Thyroid gland (tissue), 4 donors: ENCODE measurements at places on chromosomes 3 and 15. TPM values are rescaled to one million over a fixed set of nuclear protein-coding genes. Genes with fewer than 3 reads are reported as not detected.

GATA2 gene
- 7.1 TPM for total RNA-seq

DNA sequence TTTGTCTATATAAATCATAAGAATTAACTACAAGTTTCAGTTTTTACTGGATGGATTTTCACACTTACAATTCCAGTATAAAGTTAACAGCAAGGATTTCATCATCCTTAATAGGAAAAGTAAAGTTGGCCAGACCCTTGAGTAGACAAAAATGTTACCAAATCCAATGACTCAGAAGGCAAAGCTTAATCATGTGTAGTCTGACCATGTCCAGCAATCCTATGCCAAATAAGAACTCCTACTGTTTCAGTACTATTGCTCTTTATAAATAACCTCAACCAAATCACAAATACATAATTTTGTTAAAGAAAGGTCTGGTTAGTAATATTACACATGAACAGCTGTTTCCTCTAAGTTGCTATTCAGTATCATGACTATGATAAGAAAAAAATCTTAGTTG is 35.0 kb downstream of the PLOD2 start:
- H3K27ac ChIP-seq, result peak overlapping the region; percentile 32
- no peaks in the 10 kb centered on the region for H3K27me3 ChIP-seq
- no peak overlapping the region for H3K4me3 ChIP-seq
- DNase-seq, result no peak
- peaks cover under 1% of the 10 kb centered on the region for H3K36me3 ChIP-seq

GALNT15 gene
- 45.2 TPM for total RNA-seq

GOLGA8K gene
- 2.9 TPM for total RNA-seq

DNA sequence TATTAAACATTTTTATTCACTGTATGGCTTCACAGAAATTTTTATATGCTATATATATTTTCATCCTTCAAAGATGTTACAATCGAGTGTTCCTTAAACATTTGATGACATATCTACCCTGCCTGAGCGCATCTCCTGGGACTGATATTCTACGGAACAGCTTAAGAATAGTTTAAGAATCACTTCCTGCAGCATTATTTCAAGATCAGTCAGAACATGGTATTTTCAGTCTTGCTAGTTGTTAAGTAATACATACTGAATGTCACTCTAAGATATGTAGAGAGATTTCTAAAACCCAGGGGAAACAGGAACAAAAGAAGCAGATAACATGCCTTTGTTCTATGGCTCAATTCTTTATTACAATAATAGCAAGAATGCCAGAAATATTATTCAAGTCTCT is 8.7 kb downstream of the COL8A1 start:
- H3K36me3 ChIP-seq, result no peaks in the 10 kb centered on the region
- peaks cover 42% of the 10 kb centered on the region for H3K4me1 ChIP-seq
- peak overlapping the region; percentile 94 for H3K27ac ChIP-seq

GRCh38 chr3:129025691-129026435 is 24.8 kb downstream of the EFCC1 start:
- H3K36me3 ChIP-seq, result no peaks in the 10 kb centered on the region
- H3K27me3 ChIP-seq, result no peaks in the 10 kb centered on the region

EID1 gene
- total RNA-seq, result 213 TPM

DNA sequence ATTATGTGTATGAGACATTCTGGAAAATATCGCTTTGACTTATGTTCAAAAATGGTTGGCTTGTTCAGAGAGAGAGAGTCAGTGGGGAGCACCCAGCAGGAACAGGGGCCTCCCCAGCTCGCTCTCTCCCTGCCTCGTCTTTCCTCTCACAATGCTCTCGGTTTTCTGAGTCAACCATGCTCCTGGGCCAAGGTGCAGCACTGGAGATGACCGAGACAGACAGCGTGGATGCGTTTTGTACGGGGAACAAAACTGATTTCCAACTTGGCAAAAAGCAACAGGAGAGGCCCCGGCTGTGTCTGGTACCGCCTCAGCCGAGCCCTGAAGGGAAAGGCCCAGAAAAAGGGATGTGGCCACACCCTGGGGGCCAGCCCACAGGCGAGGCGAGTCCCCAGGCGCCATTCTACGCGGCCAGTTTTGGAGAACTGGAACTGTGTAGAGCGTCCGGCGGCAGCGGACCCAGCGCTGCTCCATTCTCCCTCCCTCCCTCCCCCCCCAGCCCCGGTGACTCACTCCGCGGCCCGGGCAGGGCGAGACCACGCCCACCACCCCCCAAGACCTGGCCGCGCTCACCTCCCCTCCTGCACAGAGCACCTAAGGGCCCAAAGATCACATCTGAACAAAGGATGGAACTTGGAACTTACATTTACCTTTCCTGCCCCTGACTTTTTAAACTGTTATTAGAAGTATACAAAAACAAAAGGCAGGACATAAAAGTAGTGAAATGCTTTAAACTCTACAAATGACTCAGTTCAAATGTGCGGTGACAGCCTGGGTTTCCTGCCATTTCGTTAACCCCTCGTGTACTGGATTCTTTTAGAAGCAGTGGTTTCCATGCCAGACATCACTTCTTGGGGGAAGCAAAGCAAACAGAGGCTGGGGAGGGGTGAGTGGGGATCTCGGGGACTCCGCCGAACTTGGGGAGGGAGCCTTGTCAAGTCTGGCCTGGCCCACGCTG is 12.7 kb downstream of the ATP10A start:
- no peaks in the 10 kb centered on the region for H3K4me1 ChIP-seq
- peak; percentile 65 for DNase-seq
- H3K27ac ChIP-seq, result peak overlapping the region; percentile 78
- H3K4me3 ChIP-seq, result peak overlapping the region; percentile 18

ARGFX gene
- not detected for total RNA-seq

DNA sequence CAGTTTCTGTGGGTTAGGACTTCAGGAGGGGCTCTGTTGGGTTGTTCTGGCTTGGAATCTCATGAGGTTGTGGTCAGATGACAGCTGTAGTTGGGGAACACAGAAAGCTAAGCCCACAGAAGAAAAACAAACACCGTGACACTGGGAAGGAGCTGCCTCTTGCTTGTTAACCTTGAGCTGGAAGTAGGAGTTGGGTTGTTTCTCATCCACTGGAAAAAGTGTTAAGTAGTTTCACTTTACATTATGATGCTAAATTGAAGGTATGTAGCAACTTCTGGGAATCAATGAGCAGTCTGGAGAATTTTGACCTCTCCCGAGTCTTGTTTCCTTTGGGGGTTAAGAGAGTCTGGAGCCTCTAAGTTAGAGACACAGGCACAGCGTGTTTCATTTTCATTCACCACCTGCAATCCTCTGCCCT is 20.4 kb downstream of the HACD3 start:
- peaks cover 6% of the 10 kb centered on the region for H3K4me1 ChIP-seq
- no peaks in the 10 kb centered on the region for H3K27me3 ChIP-seq
- no peaks in the 10 kb centered on the region for H3K36me3 ChIP-seq
- H3K27ac ChIP-seq, result no peak overlapping the region
- H3K4me3 ChIP-seq, result no peak overlapping the region
- no peak for DNase-seq

NCKIPSD gene
- 21.6 TPM for total RNA-seq

DNA sequence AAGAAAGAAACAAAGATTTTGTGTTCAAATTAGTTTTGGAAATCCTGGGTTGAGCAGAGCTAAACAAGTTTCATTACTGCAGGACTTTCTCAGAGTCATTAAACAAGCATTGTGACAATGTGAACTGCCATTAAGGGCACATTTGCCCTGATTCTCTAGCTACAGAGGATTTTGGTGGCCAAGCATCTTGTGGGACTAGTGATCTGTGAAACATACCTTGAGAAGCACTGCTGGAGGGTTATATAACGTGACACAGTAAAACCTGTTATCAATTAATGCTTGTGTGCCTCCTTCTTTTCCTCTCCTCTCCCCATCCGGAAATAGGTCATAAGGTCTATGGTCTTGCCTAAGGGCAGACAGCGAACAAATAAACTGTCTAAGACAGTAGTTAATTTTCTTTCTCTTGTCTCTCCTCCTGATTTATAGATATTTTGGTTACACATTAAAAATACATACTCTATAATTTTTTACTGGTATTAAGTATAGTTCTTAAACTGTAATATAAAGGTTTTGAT is 167.3 kb upstream of the NANOGP8 start:
- H3K4me3 ChIP-seq, result no peak overlapping the region
- H3K36me3 ChIP-seq, result no peaks in the 10 kb centered on the region
- H3K27ac ChIP-seq, result no peak overlapping the region
- no peaks in the 10 kb centered on the region for H3K4me1 ChIP-seq
- DNase-seq, result no peak

SOX14 gene
- not detected for total RNA-seq

DNA sequence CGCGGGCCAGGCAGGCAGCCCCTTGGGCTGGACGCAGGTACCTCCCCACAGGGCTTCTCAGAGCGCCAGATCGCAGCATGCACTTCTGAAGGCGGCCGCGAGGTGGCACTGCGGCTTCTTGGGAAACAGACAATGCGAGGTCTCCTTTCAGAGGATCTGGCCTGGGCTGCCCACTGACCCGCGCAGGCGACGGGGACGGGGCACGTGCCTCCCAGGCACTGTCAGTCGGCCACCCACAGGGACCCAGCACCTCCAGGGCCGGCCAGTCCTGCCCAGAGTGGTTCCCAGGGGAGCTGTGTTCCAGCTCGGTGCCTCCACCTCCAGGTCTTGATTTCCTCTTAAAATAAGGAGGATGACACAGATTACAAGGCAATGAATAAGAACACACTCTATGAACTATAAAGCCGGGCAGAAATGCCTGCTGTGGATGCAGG is 24.4 kb upstream of the TXNRD3 start:
- no peaks in the 10 kb centered on the region for H3K27me3 ChIP-seq
- peak; percentile 89 for DNase-seq
- no peak overlapping the region for H3K4me3 ChIP-seq

DNA sequence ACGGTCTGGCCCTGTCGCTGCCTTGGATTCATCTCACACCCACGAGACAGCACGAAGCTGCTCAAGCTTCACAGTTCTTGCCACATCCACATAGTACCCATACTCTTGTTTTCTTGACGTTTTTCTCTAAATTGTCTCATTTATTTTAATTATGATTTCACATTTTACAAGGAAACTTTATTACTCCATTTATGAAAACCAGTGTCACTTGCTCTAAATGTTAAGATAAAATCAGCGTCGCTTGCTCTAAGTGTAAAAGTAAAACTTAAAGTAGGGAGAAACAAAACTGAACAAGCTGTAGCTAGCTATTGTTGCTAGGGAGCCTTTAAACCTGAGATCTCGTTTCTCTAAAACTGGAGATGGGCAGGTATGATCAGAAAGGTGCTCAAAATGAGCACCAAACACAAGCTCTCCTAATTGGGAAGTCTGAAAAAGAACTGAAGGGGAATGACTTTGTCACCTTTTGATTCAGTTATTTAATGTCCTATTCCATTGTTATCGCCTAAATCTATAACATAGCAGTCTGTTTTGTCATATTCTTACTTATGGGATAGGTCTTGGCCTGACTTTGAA is 680 bp downstream of the IFT122 start:
- H3K36me3 ChIP-seq, result no peaks in the 10 kb centered on the region
- H3K27ac ChIP-seq, result peak overlapping the region; percentile 95
- peak overlapping the region; percentile 79 for H3K4me3 ChIP-seq
- H3K4me1 ChIP-seq, result peaks cover 24% of the 10 kb centered on the region
- H3K27me3 ChIP-seq, result no peaks in the 10 kb centered on the region
- DNase-seq, result no peak

DNA sequence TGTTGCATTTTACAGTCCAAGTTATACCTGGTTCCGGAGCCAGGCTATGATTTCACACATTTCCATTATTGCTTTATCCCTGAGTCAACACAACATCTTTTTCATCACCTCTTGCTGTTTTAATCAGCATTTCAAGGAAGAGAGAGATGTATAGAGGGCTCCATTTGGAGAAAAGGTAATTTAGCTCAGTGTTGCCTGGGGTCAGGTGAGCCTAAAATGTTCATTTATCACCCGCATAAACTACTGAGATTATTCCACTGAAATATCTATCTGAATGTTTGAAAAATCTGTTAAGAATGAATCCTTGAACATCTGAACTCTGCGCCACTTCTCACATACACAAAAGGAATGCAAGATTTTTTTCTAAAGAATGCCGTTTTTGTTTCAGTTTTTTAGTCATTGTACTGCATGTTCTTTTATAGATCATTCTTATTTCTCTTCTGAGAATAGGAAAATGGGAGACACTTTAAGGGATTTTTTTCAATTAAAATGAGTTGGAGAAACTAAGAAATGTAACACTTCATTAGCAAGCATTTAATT is 51.5 kb upstream of the AGTR1 start:
- no peak overlapping the region for H3K27ac ChIP-seq
- no peak for DNase-seq
- H3K36me3 ChIP-seq, result no peaks in the 10 kb centered on the region
- H3K27me3 ChIP-seq, result no peaks in the 10 kb centered on the region

C2CD4A gene
- total RNA-seq, result 0.22 TPM

DNA sequence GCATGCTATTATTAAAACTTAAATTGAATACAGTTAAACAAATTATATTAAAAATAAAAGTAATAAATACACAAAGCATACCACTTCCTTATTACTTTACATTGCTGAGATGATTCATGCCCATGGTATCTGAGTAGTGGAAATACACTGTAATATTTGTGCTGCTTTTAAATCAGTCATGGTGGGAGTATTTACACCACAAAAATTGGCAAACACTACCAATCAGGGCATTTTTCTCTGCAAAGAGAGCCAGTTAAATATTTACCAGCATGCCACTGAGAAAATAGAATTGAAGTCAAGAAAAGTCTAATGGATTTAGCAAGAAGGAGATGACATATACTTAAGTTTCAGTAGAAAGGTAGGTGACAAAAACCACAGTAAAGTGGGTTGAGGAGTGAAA is 19.6 kb downstream of the PPARG start:
- H3K4me3 ChIP-seq, result no peak overlapping the region
- H3K27ac ChIP-seq, result no peak overlapping the region
- DNase-seq, result no peak

GOLGA8R gene
- 24.6 TPM for total RNA-seq

DNA sequence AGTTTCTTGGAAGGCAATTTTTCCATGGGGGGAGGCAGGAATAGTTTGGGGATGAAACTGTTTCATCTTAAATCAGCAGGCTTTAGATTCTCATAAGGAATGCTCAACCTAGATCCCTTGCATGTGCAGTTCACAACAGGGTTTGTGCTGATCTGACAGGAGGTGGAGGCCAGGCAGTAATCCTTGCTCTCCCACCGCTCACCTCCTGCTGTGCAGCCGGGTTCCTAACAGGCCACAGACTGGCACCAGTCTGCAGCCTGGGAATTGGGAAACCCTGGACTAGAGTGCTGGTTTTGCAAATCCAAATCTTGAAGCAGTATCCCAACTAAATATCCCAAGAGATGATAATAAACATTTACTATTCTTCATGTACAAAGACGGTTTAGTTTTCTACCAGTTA is 256.3 kb upstream of the TMCO5A start:
- no peak overlapping the region for H3K4me3 ChIP-seq
- no peaks in the 10 kb centered on the region for H3K27me3 ChIP-seq
- no peaks in the 10 kb centered on the region for H3K36me3 ChIP-seq
- DNase-seq, result no peak
- H3K27ac ChIP-seq, result no peak overlapping the region
